RWPE2 (cell line): ENCODE measurements at places on chromosomes 5 and 9.

DNA sequence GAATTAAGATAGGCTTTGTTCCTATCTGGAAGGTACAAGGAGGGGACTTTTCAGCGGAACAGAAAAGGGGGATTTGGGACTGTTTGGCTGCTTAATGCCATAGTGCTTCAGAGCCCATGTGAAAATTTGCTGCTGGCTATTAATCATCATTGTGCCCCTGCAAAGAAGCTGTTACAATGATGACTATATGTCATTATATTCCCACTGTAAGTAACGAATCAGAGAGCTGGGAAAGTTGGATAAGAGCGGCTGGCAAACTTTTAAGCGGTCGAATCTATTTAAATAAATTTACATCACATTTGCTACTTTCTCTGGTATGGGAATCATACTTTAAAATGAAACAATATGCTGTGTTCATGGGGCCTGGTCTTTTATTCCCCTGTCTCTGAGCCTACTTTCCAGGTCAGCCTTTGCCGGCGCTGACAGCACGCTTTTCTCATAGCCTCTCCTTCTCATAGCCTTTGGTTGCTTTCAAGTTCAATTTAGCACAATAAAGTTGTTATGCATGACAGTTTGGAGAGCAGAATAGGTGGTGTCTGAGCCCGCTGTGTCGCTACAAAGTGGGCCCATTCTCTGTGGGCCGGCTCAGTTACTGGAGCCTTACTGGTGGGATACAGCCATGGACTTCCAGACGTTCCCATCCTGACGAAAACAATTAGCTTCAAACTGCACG, 271.2 kb upstream of the TMEM161B start:
- no peak for DNase-seq

DNA sequence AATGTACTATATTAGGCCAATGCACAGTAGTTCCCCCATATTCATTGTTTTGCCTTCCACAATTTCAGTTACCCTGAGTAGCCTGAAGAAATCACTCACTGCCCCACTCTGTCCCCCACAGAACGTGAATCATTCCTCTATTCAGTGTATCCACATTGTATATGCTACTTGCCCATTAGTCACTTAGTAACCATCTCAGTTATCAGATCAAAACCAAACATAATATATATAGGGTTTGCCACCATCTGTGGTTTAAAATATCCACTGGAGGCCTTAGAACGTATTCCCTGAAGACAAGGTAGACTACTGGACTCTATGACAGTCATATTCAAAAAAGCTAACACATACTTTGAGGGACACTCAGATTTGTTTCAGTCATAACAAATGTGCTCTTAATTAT, 465.7 kb upstream of the RGMB start:
- DNase-seq = no peak

DNA sequence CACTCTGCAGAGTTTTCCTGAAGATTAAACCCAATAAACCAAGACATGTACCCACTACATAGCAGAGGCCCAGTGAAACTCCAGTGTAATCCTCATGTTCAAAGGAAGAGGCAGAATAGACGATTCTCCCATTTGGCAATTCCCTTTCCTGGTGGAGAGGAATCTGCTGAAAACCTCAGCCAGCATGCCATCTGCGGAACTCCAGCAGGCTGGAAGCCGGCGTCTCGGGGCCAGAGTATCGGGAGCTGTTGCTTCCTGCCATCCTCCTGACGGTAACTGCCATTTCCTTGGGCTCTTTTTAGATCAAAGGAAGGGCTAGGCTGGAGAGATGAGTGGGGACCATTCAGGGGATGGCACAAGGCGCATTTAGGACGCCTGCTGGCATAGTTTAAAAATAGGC, 20.5 kb downstream of the NEURL1B start:
- no peak for DNase-seq

GRCh38 chr5:149422366-149423048, 43.4 kb upstream of the IL17B start:
- no peak for DNase-seq

GRCh38 chr9:89562186-89562814, 42.5 kb upstream of the GADD45G start:
- no peak for DNase-seq

DNA sequence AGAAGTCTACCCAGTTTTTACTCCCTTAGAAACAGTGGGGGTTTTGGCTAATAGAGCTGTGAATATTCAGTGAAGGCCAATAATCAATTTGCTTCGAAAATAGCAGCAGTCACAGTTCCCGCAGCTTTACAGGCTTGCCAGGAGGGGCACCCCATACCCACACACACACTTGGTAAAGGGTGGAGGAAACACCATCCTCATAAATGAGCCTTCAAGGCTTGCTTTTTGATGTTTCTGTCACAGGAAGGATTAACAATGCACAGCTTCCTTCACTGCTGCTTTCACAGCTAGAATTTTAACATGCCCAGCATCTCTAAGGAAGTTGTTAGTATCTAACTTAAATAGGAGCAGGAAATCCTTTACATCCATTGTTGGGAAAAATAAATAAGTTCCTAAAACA, 1247.5 kb upstream of the C9orf72 start:
- DNase-seq = no peak

DNA sequence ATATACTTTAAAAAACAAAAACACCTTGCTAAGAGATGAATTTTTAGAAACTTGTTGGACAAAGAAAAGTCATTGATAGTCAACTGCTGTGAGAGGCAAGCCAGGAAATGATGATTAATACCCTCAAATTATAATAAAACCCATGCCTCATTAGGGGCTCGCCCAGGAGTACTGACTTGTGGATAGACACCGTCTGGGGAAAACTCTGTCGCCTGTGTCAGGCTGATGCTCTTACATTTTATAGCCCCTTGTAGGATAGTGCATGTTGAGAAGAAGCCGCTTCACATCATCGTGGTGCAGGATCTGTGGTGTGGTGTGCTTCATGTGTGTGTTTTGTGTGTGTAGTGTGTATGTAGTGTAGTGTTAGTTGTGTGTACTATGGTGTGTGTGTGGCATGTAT, 39.1 kb downstream of the SYK start:
- DNase-seq = no peak

DNA sequence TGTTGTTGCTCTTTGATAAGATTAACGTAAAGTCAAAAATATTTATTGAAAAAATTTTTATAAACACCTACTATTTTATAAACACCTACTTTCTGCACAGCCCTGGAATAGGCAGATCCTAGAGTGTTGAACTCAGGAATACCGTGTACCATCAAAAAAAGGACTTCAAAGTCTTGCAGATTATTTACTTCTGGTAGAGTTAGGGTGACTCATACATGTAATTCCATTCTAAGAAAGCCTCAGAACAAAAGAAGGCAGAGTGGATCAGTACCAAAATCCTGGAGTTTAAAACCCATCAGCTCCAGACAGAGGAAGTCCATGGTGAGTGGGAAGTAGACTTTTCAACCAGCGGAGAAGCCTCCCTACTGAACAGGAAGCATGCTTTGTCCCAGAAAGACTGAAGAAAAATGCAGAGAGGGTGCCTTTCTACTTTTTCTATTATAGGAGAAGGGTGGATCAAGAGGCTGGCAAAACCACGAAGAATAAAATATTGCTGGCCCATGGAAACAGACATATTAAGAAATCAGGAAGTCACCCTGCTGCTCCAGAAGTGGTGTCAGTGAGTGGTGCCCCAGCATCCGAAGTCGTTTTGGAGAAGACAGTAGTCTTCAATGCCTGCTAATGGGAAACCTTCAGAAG, 45.1 kb upstream of the DAB2 start:
- no peak for DNase-seq

DNA sequence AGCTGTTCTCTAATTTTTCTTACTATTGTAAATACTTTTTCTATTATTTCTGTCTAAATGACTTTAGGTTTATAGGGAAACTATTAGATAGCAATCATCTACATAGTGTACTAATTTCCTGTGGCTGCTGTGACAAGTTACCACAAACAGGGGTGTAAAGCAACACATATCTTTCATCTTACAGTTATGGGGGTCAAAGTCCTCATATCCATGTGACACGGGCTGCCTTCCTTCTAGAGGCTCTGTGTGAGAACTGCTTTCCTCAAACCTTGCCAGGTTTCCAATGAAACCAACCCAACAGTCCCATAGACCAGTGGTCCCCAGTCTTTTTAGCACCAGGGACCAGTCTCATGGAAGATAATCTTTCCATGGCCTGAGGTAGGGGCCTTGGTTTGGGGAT, 189.1 kb downstream of the ROR2 start:
- DNase-seq = no peak

DNA sequence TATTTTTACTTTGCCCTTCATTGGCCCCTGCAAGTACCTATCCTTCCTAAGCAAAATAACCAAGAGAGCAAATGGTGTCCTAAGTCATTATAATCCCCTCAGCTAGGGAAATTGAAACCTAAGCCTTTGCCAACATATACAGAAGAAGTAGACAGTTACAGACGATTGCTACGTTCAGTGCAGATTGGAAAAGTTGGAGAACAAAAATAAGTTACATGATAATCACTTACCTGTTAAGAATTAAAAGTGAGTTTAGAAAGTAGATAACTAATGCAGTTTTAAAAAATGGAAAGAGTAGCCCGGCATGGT, 244.8 kb downstream of the MPDZ start:
- no peak for DNase-seq

DNA sequence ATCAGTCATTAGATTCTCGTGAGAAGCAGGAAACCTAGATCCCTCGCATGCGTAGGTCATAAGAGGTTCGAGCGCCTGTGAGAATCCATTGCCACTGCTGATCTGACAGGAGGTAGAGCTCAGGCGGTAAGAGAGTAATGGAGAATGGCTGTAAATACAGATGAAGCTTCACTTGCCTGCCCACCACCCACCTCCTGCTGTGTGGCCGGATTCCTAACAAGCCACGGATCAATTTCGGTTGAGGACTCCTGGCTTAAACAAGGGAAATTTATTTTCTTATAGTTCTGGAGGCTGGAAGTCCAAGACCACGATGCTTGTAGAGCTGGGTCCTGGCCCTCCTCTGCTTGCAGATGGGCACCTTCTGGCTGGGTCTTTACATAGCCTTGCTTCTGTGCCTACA, 200.4 kb downstream of the PCSK5 start:
- DNase-seq = no peak

DNA sequence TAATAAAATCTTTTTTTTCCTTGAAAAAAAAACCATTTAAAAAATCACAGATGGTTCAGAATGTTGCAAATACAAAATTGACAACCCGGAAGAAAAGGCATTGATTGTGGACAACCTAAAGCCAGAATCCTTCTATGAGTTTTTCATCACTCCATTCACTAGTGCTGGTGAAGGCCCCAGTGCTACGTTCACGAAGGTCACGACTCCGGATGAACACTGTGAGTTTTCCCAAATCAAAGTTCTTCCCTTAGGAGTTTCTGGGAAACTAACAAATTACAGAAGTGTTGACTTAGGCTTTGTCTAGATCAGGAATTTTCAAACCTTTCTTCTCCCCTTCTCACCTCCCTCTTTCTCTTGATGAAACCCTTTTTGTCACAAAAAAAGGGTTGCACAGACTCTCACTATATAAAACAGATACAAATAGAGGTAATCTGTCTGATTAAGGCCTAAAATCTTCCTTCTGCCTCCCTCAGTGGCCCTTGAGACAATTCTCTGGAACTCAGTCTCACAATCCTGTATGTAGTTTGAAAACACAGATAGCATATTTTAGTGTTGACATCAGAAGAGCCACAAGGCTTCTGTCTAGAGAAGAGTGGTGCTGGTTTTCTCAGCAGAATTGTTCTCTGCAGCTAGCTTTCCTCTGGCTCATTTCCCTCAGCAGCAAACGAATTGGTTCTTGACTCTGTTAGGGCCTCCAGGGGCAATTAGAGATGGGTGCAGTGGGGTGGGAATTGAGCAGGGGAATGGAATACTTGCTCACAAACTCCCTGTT, 79.5 kb downstream of the OSMR start:
- DNase-seq = no peak

DNA sequence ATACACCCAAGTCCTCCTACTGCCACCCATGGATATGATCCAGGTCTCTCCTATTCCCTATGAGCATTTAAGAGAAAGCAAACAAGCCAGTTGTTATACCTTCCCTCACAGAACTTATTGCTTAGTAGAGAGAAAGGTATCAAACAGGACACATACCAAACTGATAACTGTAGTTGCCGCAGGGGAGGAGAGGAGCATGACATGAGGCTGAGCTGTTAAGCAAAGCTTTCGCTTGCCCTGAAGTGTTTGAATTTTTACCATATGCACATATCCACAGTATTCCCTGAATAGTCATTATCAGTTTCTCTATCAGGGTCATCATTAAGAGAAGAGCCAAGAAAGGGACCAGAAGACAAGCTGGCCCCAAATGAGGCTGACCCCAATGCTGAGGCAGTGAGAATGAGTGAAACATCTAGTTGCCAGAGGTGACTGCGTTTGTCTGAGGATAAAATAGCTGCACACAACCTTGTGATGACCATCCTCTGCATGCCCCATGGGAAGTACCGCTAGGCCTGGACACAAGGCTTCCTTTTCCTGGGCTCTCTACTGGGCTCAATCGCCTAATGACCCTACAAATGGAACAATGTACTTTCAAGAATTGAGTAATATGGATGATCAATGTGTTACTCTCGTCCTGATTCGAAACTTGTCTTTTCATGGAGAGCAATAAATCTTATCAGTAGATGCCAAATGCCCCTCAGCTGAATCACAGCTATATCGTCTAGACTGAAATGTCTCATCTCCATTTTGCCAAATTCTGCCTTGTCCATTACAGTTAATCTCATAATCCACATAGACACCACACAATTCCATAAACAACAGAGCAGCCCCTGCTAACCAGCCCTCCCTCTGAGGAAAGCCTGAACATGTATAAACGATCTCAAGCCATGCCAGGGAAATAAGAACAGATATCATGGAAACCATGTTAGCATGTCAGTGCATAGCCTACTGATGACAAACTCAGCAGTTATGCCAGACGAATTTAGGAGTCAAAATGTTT, 4.3 kb upstream of the IFNK start:
- DNase-seq = peak; percentile 72

- no peak for DNase-seq
These were observed 102.3 kb upstream of the ADAMTSL1 start for GRCh38 chr9:18371621-18372020.

GRCh38 chr5:178240341-178240741, 7.7 kb upstream of the PHYKPL start:
- no peak for DNase-seq

GRCh38 chr5:132294728-132295504, 722 bp downstream of the SLC22A4 start:
- DNase-seq = peak; percentile 96
